Breast epithelium (tissue), 4 donors: ENCODE measurements at places on chromosomes 7 and 10.

GRCh38 chr7:111029574-111030251 is 61.2 kb upstream of the LRRN3 start:
- DNase-seq, result no peak

GRCh38 chr7:22066522-22066921 is 120.8 kb upstream of the CDCA7L start:
- no peak for DNase-seq

DNA sequence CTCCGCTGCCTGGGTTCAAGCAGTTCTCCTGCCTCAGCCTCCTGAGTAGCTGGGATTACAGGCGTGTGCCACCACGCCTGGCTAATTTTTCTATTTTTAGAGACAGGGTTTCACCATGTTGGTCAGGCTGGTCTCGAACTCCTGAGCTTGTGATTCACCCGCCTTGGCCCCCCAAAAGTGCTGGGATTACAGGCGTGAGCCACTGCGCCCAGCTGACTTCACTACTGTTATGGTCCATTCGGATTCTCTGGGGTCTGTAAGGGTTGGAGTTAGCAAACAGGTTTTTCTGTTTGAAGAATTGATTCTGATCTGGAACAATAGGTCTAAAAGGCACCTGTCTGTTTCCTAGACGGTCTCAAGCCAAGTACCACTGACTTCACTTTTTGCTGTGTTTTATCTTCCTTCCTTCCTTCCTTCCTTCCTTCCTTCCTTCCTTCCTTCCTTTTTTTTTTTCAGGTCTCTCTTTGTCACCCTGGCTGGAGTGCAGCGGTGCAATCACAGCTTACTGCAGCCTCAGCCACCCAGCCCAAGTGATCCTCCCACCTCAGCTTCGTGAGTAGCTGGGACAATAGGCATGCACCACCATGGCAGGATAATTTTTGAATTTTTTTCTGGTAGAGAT is 192.2 kb downstream of the CAMK1D start:
- no peak for DNase-seq

DNA sequence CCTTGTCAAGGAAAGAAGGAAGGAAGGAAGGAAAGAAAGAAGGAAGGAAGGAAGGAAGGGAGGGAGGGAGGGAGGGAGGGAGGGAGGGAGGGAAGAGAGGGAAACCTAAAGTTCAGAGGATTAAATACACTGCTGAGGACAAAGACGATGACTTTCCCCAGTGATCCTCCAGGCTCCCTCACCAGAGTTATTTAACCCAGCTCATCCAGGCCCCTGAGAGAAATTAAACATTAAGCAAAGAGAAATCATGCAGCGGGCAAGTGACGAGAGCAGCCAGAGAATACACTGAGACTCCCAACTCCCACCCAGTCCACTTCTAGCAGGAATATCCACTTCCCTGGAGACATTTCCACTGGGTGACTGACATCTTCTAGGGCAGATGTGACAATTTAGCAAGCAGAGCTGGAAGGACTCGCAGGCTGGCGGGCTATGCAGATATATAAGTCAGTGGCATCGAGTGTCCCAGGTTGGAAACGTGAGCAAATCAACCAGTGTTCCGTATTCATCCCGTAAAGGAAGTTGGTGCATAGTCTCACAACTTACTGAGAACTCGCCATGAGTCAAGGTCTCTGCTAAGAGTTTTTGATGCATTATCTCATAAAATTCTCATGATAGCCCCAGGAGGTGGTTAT is 48.7 kb downstream of the CALML3 start:
- DNase-seq, result no peak

DNA sequence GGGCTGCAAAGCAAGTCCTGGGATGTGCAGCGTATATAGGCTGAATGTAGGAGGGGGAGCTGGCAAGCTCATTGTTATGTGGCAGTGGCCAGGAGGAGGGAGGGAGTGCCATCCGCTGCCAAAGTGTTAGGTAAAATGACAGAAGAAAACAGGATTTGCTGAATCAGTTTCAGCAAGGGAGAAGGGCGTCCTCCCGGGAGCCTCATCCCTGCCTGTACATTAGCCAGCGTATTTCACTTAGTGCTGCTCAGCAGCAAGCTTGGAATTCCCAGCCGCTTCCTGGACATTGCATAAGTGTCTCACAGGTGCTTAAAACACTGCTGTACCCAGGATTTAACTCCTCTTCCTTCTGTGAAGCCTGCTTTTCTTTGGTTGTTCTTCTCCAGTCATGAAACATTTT is 2.5 kb downstream of the NIPSNAP2 start:
- DNase-seq, result no peak

DNA sequence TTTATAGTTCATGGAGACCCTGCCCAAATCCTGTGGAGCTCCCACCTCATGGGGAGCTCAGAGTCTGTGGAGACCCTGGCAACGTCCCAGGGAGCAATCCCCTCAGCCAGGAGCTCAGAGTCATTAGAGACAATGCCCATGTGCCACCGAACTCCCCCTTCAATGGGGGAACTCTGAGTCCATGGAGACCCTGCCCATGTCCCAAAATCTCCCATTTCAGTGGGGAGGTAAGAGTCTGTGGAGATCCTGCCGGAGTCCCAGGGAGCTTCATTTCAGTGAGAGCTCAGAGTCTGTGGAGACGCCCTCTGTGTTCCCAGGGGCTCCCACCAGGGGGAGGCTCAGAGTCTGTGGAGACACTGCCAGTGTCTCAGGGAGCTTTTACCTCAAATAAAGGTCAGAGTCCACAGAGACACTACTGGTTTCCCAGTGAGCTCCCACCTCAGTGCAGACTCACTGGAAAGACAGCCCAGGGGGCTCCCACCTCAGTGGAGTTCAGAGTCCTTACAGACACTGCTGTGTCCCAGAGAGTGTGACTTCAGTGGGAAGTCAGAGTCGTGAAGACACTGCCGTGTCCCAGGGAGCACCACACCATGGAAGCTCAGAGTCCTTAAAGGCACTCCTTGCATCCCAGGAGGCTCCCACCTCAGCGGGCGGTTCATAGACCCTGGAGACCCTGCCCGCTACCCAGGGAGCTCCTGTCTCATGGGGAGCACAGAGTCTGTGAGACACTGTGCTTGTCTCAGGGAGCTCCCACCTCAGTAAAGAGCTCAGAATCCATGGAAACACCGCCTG is 5.0 kb downstream of the MYO1G start:
- DNase-seq, result no peak

GRCh38 chr7:155820246-155820645 is 8.0 kb upstream of the SHH start:
- no peak for DNase-seq

DNA sequence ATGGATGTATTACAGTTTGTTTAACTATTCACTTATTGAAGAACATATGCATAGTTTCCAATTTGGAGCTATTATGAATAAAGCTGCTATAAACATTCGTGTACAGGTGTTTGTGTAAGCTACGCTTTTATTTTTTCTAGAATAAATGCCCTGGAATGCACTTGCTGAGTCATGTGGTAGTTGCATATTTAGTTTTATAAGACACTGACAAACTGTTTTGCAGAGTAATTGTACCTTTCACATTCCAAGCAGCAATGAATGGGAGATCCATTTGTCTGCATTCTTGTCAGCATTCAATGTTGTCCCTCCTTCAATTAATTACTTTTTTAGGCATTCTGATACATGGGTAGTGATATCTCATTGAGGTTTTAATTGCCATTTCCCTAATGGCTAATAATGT is 373.6 kb upstream of the GHITM start:
- DNase-seq, result no peak

DNA sequence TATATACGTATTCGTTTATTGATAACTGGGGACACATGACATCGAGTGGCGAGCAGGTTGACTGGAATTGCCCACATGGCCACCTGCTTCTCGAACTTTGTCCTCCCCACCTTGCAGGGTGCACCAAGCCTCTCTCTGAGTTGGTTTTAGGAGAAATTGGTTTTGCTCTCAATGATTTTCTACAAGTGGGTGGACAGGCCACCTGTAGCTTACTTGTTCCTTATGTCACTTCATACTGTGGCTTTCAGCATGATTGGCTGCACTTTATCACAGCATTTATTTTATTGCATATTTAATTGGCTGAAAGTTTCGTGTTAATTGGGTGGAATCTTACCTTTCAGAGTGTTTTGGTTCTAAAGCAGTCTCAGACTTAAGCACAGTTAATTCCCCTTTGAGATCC is 215.6 kb upstream of the SHH start:
- no peak for DNase-seq

DNA sequence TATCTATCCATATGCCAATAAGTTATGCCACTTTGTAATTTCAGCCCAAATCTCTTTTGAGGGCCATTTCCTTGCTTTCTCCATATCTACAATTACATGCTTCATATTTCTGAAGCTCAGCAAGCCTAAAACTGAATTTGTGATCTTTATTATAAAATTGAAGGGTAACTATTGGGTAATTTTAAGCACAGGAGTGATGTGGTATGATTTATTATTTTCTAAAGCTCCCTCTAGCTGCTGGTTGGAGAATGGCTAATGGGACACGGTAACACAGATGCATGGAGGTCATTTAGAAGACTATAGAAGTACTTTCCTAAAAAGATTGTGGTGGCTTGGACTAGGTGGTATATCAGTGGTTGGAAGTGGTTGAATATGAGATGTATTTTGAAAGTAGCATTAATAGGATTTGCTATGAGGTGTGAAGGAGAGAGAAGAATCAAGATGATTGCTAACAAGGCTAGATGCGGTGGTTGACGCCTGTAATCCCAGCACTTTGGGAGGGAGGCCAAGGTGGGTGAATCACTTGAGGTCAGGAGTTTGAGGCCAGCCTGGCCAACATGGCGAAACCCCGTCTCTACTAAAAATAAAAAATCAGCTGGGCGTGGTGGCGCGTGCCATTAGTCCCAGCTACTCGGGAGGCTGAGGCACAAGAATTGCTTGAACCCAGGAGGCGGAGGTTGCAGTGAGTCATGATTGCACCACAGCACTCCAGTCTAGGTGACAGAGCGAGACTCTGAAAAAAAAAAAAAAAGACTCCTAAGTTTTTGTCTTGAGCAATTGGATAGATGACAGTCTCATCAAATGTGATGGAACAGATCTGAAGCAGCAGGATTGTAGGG is 13.9 kb downstream of the KLHDC10 start:
- DNase-seq, result no peak

GRCh38 chr7:15781944-15782343 is 95.5 kb upstream of the MEOX2 start:
- DNase-seq, result no peak

DNA sequence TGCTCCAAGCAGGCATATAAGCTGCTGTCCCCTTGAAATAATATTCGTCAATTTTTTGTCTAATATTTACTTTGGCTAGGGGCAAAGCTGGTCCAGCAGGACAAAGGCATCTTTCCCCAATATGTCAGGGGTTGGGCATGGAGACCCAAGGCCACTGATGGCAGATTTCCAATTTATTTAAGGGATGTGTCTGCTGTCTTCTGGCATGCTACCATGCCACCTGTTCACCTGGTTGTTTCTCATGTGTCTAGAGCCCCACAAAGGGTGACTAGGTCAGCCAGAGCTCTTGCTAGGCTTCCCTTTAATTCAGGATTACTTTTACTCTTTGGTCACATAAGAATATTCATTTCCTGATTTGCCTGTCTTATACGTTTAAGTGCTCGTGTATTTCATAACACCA is 22.1 kb upstream of the SYPL1 start:
- no peak for DNase-seq

DNA sequence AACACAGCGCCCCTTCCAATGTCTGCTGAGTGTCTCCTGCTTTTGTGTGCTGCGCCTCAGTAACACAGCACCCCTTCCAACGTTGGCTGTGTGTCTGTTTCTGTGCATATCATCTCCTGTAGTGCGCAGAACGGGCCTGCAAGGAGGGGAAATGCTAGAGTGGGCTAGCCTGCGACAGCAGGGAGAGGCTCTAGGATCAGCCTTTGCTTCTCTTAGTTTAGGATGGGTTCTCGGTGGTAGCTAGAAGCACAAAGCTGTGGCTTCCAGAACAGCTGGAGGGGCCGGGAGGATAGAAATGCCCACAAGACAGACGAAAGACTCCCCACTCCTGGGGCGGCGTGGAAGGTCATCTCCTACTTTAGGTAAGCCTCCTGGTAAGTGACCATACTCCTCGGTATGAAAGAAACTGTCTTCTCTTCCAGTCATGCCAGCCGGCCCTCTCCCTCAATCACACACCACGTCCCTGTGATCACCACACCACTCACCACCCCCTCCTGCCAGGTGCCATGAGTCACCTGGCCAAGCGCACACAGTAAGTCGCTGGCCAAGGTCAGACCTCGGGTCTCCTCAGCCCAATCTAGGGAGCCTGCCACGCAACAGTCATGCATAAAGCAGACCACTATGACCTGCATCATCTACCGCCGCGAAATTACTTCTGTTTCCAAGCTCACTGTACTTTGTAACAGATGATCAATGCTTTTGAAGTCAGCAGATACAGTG is 4.8 kb downstream of the PITRM1 start:
- no peak for DNase-seq

DNA sequence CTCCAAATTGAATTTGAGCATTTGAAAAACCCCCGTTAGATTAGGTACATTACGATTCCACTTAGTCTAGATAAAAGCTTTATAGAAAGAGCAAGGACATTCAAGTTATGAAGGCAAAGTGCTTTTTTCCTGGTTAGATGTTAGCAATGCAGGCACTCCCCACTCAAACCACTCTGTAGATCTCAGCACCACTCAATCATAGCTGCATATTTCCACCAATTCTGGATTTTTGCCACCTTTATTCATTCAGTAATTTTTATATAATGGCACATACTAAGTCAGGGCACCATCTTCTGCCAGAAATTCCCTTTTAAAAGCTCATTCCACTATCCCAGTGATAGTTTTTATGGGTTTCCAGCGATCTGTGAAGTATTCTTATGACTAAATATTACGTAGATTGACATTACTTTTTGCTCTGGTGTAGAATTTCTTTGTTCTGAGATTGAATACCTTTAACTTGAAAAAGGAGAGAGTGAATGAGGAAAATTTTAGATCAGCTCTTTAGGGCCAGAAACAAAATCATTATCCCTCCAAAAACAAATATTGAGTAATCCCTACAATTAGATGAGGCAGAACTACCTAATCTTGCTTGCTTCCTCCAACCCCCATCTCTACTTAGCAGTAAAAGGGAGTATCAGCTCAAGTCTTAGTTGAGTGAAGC is 51.6 kb downstream of the RNLS start:
- DNase-seq, result no peak

GRCh38 chr10:12801214-12802087 is 200.1 kb downstream of the CCDC3 start:
- DNase-seq, result no peak

DNA sequence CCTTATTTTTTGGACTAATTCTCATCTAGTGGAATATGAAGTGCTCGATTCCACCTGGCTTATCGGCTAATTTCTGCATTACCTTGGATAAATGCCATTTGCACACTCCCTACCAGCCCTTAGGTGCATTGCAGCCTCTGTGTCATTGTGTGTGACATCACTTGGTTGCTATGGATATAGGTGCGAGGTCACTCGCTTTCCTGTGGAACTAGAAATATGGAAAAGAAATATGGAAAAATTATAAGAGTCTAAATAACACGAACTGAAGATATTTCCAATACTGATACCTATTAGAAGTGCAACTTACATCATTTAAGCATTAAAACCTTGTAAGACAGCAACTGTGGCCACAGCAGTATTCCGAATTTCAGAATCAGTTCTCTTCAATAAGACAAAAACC is 2.0 kb downstream of the YWHAG start:
- DNase-seq, result no peak

- DNase-seq, result peak; percentile 61
Measured at GRCh38 chr7:6403907-6404306, 43.8 kb downstream of the DAGLB start.

- no peak for DNase-seq
Measured at GRCh38 chr10:5297466-5297865, 67.3 kb upstream of the UCN3 start.
